ENCODE measurements at places on chromosomes 1 and 21.

DNA sequence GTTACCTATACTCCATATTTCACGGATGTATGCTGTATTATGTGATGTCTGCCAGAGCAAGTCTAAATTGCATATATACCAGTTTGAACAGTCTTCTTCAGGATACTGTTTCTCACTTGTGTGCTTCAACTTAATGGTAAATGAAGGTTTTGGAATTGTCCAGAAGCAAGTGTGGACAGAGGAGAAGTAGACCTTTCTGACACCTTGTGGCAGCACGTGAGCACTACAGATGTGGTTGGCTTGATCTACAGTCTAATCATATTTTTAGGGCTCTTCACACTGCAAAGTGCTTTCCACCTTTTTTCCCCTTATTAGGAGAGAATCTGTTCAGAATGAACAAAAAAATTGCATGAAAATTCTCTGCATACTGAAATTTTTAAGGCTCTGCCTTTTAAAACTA, 10.9 kb downstream of the MORC3 start:
- no peak for DNase-seq

DNA sequence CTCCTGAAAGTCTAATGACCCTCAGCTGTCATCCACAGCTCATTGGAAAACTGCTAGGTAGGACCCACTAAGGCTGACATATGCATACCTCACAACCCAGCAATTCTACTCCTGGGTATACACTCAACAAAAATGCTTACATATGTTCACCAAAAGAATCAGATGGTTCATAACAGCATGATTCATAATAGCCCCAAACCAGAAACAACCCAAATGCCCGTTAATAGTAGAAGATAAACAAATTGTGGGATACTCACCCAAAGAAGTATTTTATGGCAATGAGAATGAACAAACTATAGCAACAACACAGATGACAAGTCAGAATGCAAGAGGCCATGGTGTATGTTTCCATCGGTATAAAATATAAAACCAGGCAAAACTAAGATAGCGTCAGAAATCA, 124.6 kb downstream of the HLCS start:
- DNase-seq: no peak

DNA sequence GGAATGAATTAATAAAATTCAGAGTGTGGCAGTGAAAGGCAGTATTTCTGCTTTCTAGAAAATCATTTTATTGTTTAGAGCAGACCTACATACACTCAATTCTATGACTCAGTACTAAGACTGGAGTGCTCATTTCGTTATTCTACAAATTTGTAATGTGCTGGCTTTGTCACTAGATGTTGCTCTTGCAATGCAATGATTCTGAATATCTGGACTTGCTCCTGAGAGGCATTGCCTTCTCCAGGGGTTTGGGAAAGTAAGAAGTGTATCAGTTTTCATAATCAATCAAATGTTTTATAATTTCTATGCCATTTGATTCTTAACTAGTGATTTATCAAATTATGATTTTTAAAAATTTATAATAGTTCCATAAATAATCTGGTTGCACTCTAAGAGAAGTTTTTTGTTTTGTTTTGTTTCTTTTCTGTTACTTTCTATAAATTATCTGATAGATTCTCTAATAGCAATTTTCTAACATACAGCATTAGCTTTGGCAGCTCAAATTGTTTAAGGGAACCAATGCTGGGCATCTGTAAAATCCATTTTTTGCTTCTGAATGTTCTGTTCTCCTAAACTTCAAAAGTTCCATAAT, 280.5 kb upstream of the SGIP1 start:
- no peak for DNase-seq

DNA sequence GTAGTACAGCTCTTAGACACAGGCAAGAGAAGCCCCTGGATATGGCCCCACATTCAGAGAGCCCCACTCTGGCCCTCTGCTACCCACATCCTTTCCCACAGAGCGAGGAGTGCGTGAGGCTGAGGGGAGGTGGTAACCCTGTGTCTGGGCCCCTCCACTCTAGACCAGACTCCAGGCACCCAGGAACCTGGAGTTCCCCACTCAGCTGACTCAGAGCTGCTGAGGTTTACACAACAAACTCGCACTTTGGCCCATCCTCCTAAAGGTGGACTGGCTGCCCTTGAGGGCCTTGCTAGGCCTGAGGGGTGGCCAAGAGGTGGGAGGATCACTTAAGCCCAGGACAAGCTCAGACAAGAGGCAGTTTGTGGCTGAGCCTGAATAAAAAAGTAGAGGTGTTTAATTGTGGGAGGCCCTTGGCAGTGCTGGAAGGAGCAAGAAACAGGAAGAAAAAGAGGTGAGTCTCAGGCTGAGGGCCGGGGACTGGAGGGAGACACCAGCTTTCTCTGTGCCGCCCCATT, 10.7 kb downstream of the MR1 start:
- no peak for DNase-seq

DNA sequence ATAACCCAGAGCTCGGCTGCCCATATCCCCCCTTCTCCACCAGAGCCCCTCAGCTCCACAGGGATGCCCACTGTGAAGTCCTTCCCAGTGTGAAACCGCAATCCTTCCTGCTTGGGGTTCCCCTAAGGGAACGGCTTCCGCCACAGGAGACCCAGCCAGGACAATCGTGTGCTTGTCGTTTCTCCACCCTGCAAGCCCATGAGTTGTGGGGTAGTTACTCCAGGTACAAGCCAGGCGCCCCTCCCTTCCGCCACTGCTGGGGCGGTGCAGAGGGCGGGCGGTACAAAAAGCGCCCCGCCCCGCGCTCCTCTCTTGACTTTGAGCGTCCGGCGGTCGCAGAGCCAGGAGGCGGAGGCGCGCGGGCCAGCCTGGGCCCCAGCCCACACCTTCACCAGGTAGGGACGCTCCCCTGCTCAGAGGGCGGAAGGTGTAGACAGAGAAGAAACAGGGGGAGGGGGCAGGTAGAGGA, at the start of gene TINAGL1:
TSS of gene TINAGL1 (plus strand) at position 315 of the 469 bp plus-strand sequence. CDS start 634 bp downstream, outside the sequence.
- DNase-seq: no peak

DNA sequence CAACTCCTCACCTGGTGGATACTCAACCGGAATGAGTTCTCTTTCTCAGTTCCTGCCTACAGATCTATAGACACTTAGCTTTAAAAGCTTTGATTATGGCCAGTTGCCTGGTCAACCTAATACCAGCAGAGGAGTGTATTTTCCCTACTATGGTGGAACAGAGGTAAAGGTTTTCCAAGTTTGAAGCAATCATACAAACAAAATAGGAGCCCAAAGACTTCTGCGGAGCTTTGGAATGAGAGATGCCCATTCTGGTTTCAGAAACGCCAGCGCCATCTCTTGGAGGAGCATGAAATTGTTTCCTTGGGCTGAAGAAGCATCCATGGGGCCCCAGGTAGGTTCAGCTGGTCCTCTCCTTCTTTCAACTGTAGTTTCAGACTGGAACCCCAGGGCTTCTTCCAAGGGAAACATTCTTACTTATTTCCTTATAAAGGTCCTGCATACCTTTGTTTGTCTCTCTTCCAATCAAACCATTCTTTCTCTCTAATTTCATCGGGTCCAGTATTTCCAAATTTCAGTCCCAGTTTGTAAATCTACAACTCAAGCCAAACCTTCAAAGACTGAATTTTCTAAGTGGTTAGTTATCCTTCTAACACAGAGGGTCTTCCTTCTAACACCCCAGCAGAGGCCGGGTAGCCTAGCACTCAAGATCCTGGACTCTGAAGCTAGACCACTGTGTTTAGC, 95.9 kb downstream of the KCNJ15 start:
- no peak for DNase-seq

- no peak for DNase-seq
Measured at GRCh38 chr1:17360272-17360956, 11.6 kb upstream of the PADI6 start.

GRCh38 chr1:206658264-206658980, 23.1 kb downstream of the DYRK3 start:
- no peak for DNase-seq

GRCh38 chr1:151565502-151566189, 25.5 kb downstream of the TUFT1 start:
- no peak for DNase-seq

DNA sequence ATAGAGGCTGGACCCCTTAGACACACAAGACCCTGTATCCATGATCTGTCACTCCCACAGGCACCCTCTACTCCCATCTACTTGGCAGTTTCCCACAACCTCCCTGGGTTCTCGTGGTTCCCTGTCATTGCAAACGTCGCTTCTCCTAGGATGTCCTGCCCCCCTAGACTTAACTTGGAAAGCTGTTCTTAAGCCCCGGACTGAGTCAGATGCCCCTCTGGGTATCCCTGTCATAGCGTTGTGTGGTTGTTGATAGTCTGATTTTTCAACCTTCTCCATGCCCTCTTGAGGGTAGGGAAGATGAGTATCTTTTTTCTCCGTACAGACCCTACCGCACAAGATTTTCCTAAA, 11.8 kb downstream of the RCC1 start:
- DNase-seq: no peak

- DNase-seq: peak; percentile 41
Measured at GRCh38 chr1:210328746-210329503, at the start of gene HHAT. Gene HHAT, plus strand, starts transcription at chr1:210328902. Its CDS starts 20,074 bp downstream, at chr1:210348976.

GRCh38 chr1:110850627-110851026, 22.3 kb upstream of the CD53 start:
- no peak for DNase-seq

GRCh38 chr1:45767035-45767434, 16.6 kb upstream of the IPP start:
- no peak for DNase-seq

- DNase-seq: no peak
Measured at GRCh38 chr21:42663860-42664535, 10.6 kb downstream of the PDE9A start.

DNA sequence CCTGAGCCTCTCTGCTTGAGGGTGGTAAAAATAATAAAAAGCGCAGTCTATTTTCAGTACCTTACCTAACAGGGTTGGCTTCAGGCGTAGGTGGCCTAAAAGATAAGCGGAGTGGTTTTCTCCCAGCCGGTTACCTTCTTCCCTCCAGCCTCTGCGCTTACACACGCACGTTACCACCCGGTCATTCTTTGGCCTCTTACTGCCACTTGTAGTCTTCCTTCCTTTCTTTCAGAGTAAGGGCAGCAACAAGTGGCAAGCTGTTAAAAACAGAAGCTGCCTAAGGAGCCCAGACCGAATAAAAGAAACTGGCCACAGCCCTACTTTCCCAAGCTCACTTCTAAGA, 35.4 kb downstream of the CLCA1 start:
- DNase-seq: no peak

DNA sequence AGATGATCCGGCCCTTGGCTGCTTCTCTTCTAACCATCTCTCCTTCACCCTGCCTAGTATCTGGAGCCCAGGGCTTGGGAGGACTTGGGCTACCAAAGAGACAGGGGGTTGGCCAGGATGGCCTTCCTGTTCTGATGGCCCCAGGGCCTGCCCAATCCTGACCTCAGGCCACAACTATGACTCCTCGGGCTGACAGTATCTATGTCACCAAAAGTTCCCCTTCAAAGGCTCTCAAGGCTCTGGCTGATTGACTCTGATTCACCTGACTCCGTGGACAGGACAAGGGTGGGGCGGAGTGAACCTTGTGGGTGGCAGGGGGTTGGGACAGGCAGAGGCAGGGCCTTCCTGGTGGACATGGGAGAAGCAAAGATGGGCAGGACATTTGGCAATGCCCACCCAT, 12.7 kb downstream of the MEF2D start:
- no peak for DNase-seq

DNA sequence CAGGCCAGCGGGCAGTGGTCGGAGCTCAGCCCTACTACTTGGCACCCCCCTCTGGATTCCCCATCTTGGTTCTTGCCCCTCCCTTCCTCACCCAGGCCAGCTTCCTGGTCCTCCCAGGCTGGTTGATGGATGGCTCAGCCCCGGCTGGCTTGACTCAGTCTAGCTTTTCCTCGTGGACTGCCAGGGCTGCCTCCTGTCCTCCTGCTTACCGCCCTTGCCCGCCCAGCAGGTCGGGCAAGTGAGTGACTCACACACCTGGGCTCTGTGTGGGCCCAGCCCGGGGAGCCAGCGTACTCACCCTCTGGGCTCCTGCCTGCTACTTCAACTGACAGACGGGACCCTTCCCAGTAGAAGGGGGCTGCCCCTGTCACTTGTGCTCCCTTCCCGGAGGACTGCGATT, 19.5 kb upstream of the ARHGEF10L start:
- no peak for DNase-seq
